Stimulated activated CD4-positive, alpha-beta T cell treated with anti-CD3 and anti-CD28 coated beads, Interleukin-15, amount 100 ng/mL, for 48 hours (primary cell): ENCODE measurements at places on chromosomes 5 and 9.

GRCh38 chr9:106932178-106932577 is 69.2 kb downstream of the ZNF462 start:
- DNase-seq: no peak

DNA sequence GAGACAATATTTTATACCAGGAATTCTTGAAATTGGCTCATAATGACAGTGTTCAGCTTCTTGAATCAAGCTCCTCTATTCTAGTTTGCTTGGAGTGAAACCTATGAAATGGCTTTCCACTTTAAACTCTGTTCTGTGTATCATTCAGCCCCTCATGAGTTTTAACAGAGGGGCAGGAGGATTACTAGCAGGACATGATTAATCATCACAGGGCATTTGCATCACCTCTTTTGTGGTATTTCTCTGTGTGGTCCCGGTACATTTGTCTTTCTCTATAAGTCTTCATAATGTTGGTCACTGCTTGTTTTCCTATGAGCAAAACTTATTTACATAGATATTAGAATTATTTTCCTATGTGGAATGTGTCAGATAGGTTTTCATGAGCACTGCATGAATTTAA is 21.2 kb downstream of the CAST start:
- DNase-seq: no peak

GRCh38 chr9:135612437-135612836 is 26.9 kb downstream of the GLT6D1 start:
- no peak for DNase-seq

- DNase-seq: no peak
Measured at GRCh38 chr9:137176302-137177182, 4.7 kb upstream of the TMEM210 start.

DNA sequence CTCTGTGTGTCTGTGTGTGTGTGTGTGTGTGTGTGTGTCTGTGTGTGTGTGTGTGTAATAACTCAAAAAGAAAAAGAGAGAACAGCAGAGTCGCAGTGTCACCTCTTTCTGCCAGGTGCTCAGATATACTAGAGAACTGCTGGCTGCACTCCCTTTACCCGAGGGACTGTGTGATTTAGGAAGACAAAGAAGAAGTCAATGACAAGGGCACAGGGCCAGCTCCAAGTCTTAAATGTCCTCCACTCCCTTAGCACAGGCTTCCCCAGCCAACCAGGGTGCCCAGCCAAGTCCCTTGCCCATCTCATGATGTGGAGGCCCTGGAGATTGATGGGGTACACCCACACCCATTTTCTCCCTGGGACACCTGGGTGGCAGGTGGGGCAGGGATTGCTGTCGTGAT is 8.7 kb downstream of the CCNJL start:
- DNase-seq: no peak

DNA sequence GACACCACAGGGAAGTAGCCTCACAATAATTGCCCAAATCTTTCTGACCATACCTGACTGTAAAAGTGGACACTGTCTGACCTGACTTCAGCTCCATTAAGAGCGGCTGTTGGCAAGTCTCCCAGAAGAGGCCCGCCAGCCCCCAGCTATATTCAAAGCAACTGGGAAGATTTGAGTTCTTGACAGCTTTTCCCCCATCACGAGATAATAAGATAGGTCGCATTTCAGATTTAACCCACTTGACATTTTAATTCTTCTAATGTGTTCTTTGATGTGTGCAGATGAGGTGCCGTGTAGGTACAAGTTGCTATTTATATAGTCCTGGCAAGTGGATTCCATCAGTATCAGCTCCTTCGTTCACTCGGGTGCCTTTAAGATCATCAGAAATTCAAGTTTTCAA is 345.7 kb downstream of the DRD1 start:
- DNase-seq: no peak

- no peak for DNase-seq
Measured at GRCh38 chr5:135373736-135374515, 25.1 kb downstream of the MACROH2A1 start.

DNA sequence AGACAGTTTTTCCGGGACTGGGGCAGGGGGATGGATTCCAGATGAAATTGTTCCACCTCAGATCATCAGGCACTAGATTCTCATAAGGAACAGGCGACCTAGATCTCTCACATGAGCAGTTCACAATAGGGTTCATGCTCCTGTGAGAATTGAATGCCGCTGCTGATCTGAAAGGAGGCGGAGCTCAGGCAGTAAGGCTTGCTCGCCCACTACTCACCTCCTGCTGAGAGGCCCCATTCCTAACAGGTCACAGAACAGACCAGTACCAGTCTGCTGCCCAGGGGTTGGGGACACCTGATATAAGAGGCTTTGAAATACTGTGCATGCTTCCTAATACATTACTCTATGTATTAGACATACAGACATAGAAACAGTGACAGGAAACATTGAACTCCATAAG is 41.1 kb downstream of the PTPRD start:
- DNase-seq: no peak

DNA sequence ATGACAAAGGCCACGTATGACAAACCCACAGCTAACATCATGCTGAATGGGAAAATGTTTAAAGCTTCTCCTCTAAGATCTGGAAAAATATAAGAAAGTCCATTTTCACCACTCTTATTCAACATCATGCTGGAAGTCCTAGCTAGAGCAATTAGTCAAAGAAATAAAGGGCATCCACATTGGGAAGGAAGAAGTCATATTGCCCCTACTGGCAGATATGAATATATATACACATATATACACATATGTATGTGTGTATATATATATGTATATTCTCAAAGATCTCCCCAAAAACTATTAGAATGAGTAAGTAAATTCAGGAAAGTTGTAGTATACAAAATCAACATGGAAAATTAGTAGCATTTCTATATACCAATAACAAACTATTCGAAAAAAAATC is 17.1 kb downstream of the APBA1 start:
- DNase-seq: no peak

- DNase-seq: no peak
Measured at GRCh38 chr9:98922721-98923435, 20.8 kb upstream of the COL15A1 start.

DNA sequence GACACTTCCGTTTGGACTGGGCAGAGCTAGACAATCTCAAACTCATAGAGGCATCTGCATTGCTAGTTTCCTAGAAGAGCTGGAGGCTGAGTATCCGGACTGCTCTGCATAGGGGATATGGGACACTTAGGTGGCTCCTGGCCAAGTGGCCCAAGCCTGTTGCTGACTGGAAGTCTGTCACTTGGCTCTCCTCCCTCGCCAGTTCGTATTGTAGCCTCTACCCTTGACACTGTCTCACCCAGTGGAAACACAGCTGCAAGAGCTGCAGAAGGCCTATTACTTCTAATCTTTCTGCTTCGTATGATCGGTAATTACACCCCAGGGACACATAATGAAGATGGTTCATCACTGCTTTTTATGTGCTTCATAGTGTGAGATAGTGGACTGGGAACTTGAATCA is 34.7 kb downstream of the ITGA1 start:
- DNase-seq: no peak

DNA sequence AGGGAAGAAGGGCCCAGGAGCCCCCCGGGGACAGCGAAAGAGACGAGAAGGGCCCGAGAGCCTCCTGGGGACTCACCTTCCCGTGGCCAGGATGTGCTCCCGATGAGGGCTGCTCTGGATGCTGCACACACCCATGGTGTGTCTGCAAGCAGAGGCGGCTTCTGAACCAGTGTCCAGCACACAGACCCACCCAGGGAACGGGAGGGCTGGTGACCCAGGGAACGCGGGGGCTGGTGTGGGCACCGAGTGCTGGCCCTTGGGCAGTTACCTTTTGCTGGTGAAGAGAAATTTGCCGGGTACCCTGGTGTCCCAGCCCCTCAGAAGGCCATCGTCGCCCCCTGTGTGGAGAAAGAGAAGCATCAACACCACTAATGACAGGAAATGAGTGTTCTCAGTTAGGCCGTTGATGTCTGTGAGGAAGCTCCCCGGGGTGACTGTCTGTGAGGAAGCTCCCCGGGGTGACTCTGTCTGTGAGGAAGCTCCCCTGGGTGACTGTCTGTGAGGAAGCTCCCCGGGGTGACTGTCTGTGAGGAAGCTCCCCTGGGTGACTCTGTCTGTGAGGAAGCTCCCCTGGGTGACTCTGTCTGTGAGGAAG is 13.2 kb downstream of the MRPL41 start:
- DNase-seq: no peak

- DNase-seq: no peak
Measured at GRCh38 chr5:83608122-83608521, 112.5 kb downstream of the HAPLN1 start.

DNA sequence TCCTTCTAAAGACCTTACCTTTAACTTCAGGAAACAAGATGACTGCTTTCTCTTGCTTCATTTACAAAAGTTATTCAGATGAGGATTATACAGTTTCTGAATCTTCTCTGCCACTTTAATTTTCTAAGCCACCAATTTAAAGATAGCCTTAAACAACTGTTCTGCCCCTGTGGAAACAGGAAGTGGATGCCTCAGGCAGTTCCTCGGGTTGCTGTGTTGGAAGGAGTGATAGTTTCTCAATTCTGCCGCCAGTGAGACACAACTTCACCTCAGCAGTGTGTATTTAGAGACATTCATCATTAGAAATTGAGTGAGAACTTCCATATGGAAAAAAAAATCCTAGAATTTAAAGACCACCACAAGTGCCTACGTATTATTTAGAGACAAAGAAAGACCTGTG is 475.1 kb upstream of the WWC1 start:
- no peak for DNase-seq

- DNase-seq: no peak
Measured at GRCh38 chr5:141514330-141515133, 25.7 kb downstream of the PCDHGC5 start.

DNA sequence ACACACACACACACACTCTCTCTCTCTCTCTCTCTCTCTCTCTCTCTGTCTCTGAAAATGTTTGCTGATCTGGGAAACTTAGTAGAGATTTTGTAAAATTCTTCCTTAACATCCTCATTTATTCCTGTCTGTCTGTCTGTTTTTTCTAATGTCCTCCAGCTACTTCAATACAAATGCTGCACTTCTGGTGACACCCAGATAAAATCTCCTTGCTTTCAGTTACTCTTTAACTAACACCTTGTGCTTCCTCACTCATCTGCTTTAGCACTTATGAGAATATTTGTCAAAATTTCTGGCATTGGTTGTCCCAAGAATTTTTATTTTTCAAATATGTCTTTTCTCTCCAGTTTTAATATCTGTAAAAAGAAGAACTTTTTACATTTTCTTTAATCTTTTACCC is 35.0 kb upstream of the ARRDC3 start:
- DNase-seq: no peak

DNA sequence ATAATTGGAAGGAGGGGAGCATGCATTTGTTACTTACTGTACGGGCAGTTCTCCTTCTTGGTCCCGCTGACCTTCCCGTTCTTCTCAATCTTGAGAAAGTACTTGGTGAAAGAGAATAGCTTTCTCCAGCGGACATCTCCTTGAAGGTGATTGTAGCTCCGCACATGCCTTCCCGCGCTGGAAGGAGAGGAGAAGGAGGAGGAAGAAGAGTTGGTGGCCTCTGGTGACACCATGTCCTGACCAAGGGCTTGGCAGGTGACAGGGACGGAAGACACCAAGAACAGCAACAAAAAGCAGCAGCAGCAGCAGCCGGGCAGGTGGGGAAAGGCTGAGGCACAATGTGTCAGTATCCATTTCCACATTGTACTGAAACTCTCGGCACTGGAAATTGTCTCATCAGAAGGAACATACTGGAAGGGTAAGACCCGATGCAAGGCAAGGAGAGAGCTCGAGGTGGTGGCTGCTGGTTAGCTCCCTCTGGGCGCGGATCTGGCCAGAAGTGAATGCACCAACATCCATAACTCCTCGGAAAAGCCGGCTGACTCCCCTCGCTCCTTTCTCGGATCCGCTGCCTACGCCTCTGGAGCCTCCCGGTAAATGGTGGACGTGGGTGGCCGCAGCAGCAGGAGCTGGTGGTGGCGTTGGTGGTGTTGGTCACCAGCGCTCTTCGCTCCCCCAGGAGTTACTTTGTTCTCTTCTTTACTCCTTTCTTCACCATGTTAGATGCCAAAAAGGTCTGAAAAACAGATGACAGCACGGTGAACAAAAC is 715 bp downstream of the FGF10 start:
- no peak for DNase-seq

GRCh38 chr5:57452885-57453284 is 29.7 kb downstream of the ACTBL2 start:
- no peak for DNase-seq

- DNase-seq: no peak
Measured at GRCh38 chr5:20972419-20972925, 984.5 kb upstream of the CDH18 start.

- DNase-seq: no peak
Measured at GRCh38 chr5:50302815-50303490, 138.1 kb downstream of the EMB start.

DNA sequence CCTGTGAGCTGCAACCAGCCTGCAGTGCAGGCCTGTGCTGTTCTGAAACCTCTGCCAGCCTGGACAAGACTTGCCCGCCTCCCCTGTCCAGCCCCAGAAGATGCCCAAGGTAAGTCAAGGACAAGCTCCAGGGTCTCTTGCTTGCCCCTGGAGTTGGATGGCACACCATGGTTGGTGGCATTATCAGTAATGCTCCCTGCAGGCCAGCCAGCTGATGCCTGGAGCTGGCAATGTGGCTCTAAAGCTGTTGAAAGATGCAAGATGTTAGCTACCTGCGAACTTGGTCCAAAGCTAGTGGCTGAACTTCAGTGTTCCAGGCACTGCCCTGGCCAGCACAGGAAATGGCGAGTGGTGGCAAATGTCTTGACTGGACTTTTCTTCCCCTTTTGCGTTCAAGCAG is 14.0 kb upstream of the LTC4S start:
- DNase-seq: no peak

DNA sequence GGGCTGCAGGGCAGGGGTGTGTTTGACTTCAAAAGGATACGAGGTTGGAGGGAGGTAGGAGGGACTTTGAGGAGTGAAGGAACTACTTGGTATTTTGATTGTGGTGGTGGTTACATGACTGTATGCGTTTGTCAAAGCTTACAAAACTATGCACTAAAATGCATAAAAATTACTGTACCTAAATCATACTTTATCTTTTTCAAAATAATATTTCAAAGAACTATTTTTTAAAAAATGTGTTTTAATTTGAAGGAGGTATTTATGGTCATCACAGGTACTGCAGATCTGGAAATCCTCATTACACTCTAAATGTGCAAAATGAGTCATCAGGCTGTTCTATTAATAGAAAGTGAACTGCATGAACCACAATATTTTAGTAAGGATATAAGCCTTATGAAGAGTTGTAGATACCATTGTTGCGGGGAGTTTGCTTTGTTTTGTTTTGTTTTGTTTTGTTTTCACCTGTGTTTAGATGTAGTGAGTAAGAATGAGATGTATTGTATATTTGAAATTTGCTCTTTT is 116.9 kb downstream of the ARRDC3 start:
- DNase-seq: no peak

DNA sequence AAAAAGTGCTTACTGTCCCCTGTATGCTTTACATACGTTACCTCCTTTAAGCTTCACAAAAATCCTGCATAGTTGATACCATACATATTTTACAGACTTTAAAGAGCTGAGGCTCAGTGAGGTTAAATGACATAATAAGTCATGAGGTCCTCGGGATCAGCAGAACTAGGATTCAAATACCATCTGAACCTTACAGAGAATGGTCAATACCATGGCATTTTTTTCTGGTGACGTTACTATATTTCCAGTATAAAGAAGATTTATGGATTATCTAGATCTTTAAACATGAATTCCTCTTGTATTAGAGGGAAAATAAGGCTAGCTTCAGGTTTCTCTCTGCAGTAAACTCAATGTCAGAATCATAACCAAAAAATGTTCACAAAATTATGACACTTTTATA is 153.7 kb upstream of the GPR151 start:
- no peak for DNase-seq
